ENCODE measurements at places on chromosomes 3 and 15.
A peak's percentile ranks its signal among the peaks of the same experiment; 100 is the strongest.

DNA sequence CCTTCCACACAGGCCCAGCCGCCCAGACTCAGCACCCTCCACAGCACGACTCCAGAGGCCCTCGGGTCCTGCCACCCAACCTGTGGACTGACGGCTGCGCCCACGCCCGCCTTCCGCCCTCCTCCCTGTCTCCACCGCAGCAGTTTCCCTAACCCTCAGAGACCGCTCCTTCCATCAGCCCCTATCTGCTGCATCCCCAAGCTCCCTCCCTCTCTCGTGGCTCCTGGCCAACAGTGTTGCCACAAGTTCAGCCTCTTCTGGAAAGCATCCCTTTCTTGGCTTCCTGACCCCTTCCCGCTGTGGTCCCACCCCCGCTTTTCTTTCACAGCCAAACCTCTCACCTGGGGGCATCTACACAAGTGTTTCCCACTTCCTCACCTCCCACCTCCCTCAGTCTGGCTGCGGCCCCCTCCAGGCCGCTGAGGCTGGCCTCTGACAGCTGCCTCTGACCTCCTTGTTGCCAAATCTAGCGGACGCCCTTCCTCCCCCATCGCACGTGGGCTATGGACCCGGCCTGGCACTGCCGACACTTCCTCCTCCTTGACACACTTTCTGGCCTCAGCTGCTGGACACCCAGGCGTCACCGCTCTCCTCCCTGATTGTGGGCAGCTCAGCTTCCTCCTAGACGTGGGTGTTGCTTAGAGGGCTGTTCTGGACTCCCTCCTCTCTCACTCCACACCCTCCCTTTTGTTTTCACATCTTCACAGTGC lies 168.8 kb upstream of the TLE3 start:
- DNase-seq, result no peak

DNA sequence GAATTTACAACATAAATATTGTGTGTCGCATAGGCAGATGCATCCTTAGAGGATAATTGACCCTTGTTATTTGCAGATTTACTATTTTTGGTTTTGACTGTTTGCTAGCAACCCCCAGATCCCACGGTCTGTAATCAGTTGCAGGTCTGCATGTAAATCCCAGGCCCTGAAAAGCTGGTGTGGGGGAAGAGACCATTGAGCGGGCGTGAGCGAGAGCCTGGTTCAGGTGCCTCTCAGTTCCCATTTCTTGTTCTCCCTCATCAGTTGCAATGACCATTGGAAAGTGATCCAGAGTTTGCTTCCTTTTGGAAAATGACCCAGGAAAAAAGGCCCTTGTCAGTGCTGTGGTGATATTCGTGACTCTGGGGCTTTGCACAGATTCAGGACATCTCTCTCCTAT lies 238.9 kb downstream of the UACA start:
- DNase-seq, result no peak

GRCh38 chr3:53198996-53199395 lies 38.0 kb downstream of the PRKCD start:
- no peak for DNase-seq

DNA sequence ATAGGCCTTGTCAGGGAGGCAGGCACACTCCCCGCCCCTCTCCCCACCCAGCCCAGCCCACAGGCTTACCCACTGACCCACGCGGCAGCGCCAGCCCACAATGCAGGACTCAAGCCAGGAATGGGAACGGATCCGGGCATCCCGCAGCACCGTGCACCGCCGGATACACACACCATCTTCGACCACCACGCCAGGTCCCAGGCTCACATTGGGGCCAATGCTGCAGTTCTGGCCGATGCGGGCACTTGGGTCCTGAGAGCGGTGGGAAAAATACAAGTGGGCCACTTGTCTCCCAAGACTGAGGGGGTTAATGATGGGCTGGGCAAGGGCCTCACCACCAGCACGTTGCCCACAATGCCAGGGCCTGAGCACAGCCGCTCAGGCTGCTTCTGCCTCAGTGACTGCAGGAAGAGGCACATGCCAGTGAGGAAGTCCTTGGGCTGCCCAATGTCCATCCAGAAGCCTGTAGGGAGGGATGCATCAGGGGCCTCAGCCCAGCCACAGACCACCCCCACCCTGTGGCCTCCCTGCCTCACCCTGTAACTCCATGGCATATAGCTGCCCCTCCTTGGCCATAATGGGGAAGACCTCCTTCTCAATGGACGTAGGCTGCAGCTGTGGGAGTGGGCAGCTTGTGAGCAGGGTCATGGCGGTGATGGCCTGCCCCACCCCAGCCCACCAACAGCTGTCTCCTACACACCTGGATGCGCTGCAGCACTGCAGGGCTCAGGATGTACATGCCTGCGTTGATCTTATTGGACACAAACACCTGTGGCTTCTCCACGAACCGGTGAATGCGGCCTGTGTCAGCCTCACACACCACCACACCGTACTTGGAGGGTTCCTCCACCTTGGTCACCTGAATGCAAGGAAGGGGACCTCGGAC lies 1.6 kb downstream of the GMPPB start:
- no peak for DNase-seq

DNA sequence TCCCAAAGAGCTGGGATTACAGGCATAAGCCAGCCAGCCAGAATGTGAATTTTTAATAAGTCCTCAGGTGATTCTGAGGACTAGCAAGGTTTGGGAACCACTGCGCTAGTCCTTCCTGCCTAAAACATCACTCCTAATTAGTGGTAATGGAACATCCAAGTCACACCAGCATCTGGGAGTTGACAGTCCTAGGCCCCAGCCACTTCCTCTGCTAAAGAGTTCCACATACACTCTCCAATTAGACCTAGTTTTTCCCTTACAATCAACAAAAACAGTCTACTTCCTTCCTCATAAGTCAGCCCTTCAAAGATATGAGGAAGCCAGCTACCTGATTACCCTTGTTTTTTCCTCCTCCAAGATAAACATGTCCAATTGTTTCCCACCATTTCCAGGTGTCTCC lies 78.1 kb downstream of the OXNAD1 start:
- DNase-seq, result no peak

DNA sequence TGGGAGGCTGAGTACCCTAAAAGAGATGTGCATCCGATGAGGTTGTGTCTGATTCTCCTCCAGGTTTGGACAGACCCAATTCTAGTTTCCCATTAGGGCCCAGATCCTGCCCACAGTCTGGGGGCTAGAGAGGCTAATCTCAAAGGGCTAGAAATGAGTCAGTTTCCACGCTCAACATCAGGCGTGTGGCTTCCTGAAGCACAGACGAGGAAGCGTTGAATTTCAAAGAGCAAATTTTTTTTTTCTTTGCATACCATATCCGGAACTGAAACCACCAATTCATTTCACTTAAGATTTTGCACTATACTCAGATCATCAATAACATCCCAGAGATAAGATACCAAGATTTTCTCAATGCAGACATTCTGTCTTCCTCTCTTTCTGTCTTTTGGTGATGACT lies 173.8 kb upstream of the BCL6 start:
- peak; percentile 45 for DNase-seq

DNA sequence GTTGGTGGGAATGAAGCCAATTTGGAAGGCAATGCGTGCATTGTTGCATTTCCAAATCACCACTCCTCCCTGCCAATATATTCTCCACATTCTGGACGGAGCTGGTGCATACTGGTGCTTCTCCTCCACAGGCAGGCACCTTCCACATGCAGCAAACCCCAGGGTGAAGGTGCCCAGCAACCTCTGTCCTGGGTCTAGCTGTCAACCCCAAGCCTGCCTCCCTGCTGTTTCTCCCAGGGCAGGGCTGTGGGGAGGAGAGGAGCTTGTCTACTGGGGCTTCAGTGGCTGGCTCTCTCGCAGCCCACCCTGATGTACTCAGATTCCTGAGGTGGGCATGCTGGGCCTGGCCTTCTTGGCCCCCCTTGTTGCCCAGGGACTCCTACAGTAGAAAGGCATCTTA lies 20.1 kb downstream of the GASK1A start:
- DNase-seq, result no peak

- no peak for DNase-seq
Observed at GRCh38 chr3:79871656-79872055, 103.9 kb upstream of the ROBO1 start.

DNA sequence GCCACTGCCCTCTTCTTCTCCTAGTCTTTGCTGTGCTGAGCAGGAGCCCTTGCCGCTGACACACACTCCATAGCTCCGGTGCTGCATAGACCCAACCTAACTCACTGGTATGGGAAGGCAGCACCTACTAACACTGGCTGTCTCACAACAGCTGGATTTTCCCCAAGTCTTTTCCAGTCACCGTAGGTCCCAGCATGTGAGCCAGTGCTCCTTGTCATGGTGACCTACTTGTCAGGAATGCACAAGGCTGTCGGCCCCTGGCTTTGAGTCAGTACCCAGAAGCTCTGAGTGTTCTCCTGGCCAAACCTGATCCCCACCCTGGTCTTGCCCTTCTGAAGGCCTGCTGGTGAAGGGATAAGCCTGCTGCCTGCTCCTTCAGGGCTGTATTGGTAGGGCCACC lies 25.7 kb downstream of the AMOTL2 start:
- no peak for DNase-seq

GRCh38 chr3:183275418-183275817 lies 22.4 kb downstream of the B3GNT5 start:
- DNase-seq, result no peak

DNA sequence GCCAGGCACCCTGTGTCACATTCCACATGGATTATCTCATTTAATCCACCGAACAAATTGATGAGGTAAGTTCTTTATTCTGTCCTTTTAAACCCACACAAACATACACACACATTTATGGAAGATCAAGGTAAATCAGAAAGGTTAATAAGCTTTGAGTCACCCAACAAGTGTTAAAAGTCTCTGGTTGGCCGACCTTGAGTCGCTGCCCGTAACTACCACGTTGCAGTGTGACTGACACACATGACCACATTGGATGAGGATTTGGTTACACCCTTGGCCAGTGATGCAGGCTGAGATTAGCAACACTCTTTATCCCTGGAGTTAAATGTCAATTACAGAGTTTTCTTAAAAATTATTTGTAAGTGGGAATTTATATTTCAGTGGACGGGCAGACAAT lies 19.2 kb downstream of the FOXP1 start:
- no peak for DNase-seq

DNA sequence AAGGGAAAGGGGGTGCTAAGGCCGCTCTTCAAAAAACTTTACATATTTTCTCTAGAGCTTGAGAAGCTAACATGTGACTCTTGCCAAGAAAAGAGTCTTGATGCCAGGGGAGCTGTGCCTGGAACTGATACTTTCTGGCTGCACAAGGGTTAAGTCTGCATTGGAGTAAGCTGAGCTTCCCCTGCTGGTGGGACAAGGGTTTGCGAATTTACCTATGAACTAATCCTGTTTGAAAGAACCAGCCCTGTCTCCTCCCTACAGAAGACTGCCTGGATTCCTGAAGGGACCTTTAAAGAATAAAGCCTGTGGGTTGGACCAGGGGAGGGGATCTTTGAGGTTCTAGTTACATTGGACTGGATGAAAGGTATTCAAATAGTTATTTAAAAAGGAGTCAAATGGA lies 58.3 kb upstream of the EPHA3 start:
- no peak for DNase-seq

DNA sequence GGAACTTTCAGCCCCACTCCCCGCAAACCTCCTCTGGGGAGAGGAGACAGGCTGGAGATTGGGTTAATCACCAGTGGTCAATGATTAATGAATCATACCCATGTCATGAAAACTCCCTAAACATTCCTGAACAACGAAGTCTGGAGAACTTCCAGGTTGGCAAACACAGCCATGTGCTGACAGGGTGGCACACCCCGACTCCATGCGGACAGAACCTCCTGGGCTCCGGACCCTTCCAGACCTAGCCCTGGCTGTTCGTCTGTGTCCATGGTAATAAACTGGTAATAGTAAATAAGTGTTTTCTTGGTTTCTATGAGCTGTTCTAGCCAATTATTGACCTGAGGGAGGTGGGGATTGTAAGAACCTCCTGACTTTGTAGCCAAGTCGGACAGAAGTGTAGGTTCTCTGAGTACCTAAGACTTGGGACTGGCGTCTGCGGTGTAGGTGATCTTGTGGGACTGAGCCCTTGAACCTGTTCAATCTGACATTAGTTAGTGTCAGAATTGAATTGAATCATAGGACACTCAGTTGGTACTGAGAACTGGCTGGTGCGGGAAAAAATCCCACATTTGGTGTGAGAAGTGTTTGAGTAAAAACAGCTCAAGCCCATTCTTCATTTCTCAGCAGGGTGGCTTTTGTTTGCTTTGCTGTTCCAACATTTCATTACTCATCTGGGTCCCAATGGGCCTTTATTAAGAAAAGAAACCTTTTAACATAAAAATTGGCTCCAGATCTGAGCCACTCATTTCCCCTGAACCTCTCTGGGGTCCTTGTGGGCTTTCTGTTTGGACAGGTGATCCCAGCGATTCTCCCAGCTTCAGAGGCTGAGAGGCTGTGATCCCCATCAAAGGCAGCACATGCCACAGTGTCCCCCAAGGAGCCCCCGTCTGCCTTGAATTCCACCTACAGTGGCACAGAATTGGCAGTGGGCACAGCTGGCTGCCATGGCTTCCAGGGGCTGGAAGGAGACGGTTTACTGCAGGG lies 151.0 kb downstream of the TJP1 start:
- DNase-seq, result no peak

DNA sequence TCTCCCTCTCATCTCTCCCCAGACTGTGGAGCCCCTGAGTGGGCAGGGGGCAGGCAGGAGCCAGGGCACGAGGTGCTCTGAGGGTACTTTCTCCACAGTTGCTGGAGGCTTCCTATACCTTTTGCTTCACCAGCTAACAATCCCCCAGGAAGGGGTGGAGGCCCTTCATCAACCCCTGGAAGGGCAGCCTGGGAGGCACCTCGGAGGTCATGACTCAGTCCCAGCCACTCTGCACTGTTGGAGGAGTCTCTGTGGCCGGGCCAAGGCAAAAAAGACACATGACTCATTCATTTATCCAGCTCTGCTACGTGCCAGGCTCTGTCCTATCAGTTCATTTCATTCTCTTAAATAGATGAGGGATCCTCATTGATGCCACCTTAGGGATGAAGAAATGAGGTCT lies 15.6 kb upstream of the KY start:
- DNase-seq, result no peak

DNA sequence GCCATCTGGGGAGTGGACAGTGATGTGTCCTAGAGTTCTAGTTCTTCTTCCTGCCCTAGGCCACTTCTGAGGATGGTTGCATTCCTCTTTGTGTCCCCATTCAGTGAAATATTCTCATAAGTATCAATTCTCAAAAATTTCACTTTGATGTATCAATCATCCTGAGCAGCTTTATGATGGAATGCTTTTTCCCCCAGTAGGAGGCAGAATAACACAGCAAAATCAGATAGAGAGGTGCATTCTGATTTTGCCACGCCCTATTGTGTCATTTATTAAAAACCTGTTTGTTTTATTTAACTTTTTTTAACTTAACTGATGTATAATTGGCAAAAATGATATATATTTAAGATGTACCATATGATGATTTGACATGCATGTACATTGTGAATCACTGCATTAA lies 656.0 kb upstream of the GRM7 start:
- no peak for DNase-seq

DNA sequence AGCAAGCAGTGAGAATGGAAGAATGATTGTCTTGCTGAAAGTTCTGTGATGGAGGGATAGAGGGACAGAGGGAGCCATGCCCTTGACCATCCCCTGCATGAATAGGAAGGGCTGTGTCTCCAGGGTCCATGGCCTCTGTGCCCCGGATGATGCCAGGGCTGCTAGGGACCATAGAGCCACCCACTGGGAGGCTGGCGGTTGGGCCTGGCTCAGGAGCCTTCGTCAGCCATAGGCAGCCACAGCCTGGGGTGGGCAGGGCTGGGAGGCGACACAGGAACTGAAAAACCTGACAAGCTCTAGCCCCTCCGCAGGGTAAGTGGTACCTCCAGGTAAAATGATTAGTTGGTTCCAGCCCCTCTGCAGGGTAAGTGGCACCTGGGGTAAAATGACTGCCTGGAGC lies 19.1 kb upstream of the LAMP3 start:
- DNase-seq, result no peak

GRCh38 chr3:144831955-144832716 lies 860.5 kb downstream of the DIPK2A start:
- no peak for DNase-seq
